NCI-H1694 (cell line): ENCODE measurements at places on chromosomes 4 and X.

DNA sequence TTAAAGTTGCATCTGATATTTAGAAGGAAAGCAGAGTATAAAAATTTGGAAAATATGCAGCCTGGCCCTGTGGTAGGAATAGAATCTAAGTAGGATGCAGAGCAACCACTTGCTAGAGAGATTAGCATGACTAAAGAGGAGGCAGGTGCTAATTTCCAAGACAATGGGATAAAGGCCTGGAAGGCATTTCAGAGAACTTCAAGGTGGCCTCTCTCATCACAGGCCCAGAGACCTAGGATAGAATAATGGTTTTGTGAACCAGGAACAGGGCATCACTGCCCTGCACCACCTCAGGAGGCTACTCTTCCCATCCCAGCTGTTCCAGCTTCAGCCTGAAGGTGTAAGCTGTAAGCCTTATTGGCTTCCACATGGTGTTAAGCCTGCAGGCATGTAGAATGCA lies 621.7 kb upstream of the HS3ST1 start:
- DNase-seq = no peak

DNA sequence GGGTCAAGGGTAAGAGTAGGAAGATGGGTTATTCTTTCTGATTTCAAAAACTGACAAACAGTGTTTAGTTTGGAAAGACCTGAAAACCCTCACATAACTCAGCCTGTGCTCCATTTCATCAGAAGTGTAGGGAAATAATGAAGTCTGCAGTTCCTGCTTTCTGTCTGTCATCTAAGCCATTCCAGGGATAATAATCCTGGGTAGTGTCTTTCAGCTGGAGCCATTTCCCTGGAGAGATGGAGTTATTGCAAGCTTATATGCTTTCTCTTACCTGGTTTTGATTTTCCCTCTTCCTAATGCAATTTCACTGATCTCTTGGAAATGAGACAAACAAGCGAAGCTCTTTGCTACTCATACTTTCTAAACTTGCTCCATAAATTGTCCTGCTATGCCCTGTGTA lies 824.8 kb upstream of the LCORL start:
- no peak for DNase-seq

DNA sequence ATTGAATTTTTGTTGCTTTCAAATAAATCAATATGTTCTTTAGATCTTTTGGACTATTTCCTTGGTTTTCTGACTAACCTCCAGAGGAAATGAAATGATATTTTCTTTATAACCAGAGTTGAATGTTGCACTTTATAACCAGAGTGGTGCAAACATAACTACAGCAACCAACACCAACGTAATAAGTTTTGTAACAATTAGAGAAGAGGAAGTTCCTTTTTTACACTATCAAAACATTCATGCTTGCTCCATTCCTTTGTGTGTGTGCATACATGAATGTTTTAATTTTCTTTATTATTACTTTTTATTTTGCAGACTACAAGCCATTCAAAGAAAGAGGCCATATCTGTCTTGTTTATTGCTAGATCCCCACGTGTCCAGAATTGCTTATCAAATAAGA lies 193.0 kb upstream of the PPP3CA start:
- no peak for DNase-seq

DNA sequence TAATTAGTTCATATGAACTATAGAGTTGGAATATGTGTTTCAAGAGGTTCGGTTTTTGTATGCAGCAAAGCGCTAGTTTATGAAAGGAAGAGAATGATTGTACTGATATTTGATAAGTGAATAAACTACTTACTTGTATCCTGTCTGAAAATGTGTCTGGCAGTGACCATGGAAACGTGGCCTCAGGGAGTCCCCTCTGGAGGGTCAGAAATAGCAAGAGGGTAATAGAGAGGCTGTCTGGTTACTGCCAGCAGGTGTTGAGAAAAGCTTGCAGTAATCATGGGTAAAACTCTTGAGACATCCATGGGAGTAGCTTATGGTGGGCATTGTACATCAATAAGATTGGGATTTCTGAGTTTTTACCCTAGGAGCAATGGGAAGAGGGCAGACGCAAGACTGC lies 77.1 kb downstream of the DCLK2 start:
- no peak for DNase-seq

DNA sequence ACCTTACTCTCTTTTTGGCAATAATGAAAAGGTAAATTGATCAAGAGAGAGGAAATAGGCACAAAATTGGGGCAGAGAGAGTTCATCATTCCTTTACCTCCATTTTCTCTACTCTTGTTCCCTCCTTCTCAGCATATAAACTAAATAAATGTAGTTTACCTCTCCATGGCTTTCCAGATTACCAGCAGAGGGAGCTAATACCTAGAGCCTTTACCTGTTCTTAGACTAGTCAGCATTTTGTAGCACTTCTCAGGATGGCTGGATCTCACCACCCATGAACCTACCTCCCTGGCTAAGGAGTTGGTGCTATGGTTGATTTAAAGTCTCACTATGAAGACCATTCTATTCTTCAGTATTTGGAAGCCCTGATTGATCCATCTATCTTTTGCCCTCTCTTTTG lies 15.7 kb downstream of the OFD1 start:
- peak; percentile 32 for DNase-seq

- no peak for DNase-seq
These were observed 96.5 kb upstream of the MAOA start for GRCh38 chrX:43559644-43560043.

DNA sequence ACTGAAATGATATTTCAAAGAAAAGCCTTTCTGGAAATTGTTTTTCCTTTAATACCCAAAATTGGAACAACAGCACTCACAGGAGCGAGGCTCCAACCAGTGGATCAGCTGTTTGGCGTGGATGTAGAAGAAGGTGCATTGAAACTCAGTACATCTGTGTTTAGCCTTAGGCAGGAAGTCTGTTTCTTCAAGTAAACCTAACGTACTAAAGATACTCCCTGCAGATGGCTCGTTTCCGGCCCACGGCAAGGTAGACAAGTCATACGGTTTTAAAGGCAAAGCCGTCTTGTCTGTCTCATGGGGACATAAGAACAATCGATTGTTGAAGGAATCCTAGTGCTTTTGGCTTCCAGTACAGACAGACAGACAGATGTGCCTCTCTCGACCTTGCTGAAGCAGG lies 50.0 kb upstream of the CLCN4 start:
- no peak for DNase-seq

- DNase-seq = no peak
These were observed 173.7 kb upstream of the LEF1 start for GRCh38 chr4:108342325-108342970.

DNA sequence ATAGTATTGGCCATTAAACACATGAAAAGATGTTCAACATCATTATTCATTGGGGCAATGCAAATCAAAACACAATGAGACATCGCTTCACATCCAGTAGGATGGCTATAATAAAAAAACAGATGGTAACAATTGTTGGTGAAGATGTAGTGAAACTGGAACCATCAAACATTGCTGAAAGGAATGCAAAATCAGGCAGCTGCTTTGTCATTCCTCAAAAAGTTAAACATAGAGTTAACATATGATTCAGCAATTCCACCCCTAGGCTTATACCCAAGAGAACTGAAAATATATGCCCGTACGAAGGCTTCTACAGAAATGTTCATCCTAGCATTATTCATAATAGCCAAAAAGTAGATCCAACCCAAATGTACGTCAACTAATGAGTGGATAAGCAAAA lies 144.0 kb upstream of the NAP1L5 start:
- DNase-seq = no peak

DNA sequence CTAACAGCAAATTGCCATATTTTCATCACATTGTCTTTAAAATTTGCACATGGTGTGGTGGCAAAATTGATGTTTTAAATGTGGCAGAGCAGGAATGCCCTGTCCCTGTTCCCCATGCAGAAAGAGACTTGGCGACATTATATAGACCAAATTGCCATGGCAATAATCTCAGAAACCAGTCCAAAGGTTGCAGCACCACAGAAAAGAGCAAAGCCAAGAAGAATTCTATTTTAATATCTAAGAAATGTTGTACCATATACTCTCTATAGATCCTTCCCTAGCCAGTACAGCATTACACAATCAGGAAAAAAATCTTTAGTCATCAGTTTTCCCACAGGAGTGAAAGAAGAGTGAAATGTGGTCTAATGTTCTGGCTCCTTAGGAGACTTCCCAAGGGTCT lies 80.0 kb downstream of the UGT2B28 start:
- no peak for DNase-seq

DNA sequence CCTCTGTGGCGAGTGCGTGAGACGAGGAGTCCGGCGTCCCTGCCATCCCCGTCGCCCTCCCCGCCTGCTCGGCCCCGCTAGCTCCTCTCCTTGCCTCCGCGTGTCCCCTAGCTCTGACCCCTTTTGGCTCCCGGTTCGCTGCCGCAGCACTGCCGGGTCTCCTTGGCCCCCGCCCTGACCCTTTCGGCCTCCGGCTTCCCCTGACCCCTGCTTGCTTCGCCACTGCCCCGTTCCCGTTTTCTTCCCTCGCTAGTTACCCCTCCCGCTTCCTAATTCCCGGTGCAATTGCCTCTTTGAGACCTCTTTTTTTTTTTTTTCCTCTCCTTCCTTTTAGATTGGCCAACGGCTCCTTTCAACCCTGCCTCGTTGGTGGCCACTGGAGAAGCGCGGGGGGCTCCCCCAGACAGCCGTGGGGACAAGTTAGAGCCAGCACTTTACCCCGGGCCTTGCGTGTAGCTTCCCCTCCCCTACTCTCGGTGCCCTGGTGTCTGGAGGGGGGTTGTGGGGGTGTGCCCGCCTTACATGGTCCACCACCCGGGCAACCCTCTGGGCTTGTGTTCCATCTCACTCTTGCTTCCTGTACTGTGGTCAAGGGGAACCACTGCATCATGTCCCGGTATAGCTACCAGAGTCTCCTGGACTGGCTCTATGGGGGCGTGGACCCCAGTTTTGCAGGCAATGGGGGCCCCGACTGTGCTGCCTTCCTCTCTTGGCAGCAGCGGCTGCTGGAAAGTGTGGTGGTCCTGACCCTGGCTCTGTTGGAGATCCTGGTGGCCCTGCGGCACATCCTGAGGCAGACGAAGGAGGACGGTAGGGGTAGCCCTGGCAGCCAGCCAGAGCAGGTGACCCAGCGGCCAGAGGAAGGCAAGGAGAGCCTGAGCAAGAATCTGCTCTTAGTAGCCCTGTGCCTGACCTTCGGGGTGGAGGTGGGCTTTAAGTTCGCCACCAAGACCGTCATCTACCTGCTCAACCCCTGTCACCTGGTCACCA lies 548 bp downstream of the TMEM164 start:
- DNase-seq = no peak

- DNase-seq = no peak
These were observed 5.1 kb upstream of the PRDX4 start for GRCh38 chrX:23662187-23662586.

DNA sequence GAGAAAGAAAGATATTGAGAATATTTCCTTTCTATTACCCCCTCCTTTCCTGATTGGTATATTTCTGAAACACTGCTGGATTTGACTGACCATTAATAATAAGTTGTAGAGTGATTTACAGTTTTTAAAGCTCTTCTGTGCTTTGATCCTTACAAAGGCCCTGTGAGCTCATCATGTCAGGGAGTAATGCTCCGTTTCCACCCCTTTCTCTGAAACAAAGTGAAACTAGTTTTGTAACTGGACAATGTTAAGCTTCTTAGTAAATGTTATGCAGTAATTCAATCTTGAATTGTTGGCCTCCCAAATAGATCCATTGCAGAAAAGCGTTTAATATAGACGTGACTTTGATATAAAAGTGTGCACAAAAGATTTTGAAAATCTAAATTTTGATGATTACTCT lies 190.1 kb upstream of the GNPDA2 start:
- DNase-seq = no peak

DNA sequence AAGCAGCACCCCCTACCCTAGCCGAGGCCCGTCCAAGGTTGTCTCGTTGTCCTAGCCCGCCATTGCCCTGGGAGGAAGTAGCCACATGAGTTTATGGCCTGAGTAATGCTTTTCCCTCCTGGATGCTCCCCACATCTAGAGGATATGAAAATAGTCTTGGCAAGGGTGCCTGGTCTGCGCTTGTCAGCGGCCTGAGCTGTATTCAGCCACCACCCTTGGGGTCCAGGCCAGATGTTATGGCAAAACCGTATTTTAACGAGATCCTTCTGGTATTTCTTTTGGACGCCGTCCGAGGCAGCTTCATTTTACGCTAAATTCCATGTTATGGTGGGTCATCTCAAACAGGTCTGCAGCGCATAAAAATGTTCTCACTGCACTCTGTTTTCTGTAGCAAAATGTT lies 89.3 kb downstream of the GPR143 start:
- DNase-seq = no peak

- DNase-seq = no peak
These were observed 12.5 kb downstream of the HPF1 start for GRCh38 chr4:169745291-169745690.

GRCh38 chr4:102552781-102553180 lies 51.6 kb downstream of the NFKB1 start:
- no peak for DNase-seq

DNA sequence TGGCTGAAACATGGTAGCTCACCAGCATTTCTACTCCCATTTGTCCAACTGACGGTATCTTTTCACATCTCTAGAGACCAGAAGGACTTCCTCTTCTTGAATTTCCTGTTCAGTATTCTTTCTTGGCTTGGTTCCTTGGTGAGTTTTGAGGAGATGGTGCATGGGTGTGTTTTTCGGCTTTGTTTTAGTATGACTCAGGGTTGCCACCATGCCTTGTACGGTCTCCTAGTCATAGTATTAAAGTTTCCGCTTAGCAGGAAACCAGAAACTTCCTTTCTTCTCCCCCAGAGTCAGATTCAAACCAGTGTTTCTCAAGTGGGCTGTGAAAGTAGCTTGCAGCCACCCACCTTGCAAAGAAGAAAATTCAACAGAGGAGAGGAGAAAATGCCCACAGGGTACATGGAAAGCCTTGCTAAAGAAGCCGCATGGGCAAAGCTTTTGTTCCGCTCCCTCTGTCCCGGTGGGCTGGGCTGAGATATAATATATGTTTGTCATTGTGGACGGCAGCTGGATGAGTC lies 5.7 kb downstream of the CD99 start:
- no peak for DNase-seq

DNA sequence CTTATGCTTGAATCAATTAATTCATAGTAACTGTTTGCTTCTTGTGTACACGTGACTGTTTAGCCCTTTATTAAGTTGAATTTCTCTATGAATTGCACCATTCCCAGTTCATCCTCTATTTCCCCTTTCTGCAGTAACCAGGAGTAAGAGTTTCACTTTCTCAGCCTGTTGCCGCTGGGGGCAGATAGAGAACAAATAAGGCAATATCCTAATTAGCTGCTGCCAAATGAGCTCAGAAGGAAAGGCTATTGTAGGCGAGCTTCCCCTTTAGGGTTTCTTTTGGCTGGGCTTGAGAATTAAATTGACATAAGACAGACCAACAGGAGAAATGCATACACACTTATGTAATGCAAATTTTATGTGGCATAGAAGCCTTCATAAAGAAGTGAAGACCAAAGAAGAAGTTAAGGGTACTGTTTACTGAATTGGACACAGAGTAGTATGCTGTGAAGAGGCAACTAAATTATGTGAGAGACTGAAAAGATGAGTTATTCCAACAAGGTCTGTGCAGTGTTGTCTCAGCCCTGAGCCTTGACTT lies 1594.7 kb downstream of the TECRL start:
- no peak for DNase-seq
